OCI-LY7 (cell line): ENCODE measurements at places on chromosomes 1 and 21. TPM values are rescaled to one million over a fixed set of nuclear protein-coding genes. Genes with fewer than 3 reads are reported as not detected.
A peak's percentile ranks its signal among the peaks of the same experiment; 100 is the strongest.

KIF26B gene
- total RNA-seq: not detected in 2 replicates

MIS18A gene
- 48.5 and 53.0 TPM in 2 replicates for total RNA-seq

TEDDM1 gene
- total RNA-seq: not detected in 2 replicates

GJB5 gene
- total RNA-seq: not detected in 2 replicates

NBPF3 gene
- 0.89 and 1.0 TPM in 2 replicates for total RNA-seq

LDLRAD1 gene
- total RNA-seq: not detected in 2 replicates

- DNase-seq: no peak
Observed at GRCh38 chr1:56972976-56973375, 7.2 kb upstream of the C8B start.

DNA sequence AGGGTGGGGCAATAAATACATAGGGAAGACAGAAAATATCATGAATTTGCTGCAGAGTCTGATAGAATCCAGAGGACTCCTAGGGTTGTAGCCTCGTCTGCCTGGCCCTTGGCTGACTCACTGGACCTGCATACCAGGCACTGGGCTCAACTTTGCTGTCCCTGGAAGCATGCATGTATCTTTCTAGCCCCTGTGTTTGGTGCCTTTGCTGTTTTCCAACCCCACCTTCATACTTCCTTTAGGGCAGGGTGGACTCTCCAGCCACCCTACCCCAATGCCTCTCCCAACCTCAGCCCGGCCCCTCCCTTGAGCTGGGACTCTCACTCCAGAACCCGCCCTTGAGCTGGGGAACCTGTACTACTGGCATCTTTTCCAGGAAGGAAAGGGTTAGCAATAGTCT lies 1.2 kb downstream of the RAB25 start:
- no peak for DNase-seq

DNA sequence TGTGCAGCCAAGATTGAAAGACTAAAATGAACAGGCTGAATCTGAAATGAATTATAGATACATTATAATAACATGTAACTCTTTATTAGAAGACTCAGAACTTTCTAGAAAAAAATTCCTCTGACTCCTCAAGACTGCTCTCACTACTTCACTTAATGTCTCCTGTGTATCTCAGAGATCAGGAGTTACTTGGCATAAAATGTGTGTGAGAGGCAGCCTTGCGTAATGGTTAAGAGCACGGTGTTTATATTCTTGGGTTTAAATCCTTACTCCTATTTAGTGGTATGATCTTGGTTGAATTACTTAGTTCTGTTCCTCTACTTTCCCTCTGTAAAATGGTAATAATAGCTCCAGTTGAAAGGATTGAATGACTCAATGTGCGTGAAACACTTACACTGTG lies 634.9 kb downstream of the LTN1 start:
- no peak for DNase-seq

DNA sequence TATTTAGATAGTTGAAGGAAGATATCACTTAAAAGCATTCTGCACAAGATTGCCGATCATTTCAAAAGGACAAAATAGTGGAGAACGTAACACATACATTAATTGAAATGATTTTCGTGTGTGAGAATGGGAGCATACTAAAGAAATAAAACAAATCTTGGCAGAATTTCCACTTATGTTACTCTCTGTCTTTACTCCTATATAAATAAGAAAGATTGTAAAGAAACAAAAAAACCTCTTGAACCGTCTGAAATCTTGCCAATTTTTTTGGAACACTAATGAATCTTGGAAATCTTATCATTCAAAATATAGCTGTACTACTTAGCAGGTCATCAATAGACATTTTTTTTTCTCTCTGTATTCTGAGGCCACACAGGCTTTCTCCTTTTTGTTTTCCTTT lies 528.8 kb upstream of the NCAM2 start:
- no peak for DNase-seq

DNA sequence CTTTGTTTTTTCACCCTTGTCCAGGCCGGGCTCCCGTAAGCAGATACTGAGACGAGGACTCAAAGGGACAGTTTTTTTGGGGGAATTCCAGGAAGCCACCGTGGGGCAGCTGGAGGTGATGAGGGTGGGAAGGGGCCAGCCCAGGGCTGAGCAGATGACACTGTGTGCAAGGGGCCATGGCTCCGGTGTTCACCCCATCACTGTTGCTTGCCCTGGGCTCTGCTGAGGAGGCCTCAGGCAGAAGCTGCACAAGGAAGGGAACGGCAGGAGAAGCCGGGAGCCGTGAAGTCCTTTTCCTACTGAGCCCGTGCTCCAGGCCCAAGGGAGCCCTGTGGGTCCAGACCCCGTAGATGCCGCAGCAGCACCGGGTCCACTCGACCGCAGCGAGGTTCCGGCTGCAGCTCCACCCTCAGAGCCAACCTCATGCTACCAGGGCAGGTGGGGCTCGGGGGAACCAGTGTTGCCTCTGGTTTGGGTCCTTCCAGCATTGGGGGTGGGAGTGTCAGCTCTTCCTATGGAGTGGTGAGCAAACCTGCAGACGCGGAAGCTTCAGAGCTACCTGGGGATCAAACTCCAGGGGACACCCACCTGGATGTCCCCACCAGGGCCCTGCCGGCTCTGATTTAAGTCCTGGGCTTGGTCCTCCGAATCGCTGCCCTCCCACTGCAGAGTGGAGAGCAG lies 4.3 kb upstream of the CALML6 start:
- no peak for DNase-seq

- no peak for DNase-seq
Observed at GRCh38 chr1:92945748-92946270, 15.5 kb downstream of the DIPK1A start.

DNA sequence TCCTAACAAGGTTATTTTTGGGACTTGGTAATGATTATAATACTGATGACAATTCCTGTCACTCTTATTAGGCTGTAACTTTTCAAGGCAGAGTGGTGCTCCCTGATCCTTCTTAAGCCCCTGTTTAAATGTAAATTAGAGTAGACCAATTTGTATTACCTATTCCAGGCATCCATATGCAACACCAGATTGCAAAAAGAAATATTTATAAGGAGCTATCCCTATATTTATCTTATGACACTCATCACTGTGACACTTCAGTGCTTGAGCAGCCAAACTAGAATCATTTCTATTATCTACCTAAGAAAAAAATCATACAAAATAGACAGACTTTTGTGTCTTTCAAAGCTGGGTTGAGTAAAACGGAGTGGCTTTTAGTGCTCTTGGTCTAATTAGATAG lies 462.7 kb downstream of the ADGRL2 start:
- no peak for DNase-seq

DNA sequence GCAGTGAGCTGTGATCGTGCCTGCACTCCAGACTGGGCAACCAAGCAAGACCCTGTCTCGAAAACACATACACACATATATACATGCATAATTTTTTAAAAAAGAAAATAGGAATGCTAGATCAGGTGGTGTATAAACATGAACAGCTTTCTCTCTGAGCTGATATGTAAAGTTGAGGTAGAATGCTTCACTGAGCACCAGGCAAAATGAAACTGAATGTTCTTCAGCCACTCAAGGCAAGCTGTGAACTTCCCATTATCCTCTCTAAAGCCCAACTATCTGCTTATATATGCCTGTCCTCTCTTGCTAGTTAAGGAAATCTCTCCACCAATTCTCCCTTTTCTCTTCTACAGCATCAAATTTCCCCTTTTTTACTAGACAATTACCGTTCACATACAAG lies 93.0 kb downstream of the NUF2 start:
- DNase-seq: peak; percentile 11

DNA sequence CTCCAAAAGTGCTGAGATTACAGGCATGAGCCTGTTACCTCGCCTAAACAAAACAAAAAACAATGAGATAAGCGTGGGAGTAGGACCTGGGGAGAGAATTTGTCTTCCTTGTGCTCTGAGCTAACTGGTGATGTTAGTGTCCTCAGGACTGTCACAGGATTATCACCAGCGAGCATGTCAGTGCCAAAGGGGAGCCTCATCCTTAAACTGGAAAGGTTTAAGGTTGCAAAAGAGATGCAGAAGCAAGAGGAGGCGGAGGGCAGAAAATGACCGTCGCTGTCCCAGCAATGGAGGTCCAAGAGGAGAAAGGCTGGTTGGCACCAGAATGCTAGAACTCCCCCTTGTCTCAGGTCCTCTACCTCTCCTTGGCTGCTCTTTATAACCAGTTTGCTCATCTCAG lies 3.9 kb downstream of the SYPL2 start:
- no peak for DNase-seq

GRCh38 chr1:68808351-68808750 lies 311.5 kb upstream of the DEPDC1 start:
- no peak for DNase-seq

DNA sequence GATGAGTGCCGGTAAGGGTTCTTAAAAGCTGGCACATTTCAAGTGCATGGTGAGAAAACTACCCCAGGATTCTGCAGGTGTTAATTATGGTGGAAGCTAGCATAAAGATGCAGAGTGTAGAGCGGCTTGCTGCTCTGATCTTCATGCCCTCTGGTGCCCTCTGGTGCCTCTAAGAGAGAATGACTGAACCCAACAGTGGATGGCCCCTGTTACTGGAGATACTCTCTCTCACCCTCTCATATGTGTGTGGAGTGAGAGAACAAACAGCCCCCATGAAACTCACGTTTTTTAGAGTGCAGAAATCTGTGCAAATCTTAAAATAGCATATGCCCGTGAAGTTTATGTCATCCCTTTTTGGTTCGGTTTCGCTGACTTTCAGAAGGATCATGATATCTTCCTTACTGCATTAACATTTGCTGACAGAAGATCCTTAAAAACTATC lies 90.0 kb downstream of the GRIK1 start:
- DNase-seq: peak; percentile 70

GRCh38 chr1:78255383-78255782 lies 209.6 kb downstream of the GIPC2 start:
- no peak for DNase-seq

DNA sequence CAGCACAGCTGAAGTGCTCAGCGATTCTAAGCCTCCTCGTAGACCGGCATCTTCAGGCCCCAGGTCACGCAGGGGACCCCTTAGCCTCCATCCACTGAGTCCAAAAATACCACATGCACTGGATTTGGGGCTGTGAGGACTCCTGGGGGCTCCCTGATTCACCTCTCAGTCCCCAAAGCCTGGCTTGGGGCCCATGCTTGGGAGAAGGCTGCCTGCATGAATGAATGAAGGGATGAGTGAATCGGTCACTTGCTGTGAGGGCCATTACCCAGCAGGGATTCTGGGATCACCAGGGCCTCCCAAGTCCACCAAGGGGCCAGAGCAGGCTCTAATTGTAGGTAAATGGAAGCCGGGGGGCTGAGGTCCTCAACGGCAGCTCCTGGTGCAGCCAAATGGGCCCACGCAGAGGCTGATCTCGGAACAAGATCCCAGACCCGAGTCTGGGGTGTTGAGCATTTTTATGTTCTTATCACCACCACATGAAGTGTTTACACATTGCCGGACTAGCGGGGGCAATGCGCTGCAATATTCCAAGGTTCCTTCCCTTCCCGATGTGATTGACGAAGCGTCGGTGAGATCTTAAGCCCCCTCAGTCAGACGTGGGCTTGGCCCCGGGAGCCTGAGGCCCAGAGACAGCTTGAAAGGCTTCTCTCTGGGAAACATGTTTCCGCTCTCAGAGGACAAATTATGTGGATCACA lies 13.6 kb upstream of the ARHGEF16 start:
- no peak for DNase-seq

GRCh38 chr21:19507682-19508260 lies 1104.2 kb upstream of the TMPRSS15 start:
- DNase-seq: peak; percentile 3

GRCh38 chr21:41142051-41142795 lies 25.7 kb upstream of the BACE2 start:
- no peak for DNase-seq

GRCh38 chr1:228400237-228400651 lies 6.4 kb downstream of the TRIM11 start:
- DNase-seq: no peak

DNA sequence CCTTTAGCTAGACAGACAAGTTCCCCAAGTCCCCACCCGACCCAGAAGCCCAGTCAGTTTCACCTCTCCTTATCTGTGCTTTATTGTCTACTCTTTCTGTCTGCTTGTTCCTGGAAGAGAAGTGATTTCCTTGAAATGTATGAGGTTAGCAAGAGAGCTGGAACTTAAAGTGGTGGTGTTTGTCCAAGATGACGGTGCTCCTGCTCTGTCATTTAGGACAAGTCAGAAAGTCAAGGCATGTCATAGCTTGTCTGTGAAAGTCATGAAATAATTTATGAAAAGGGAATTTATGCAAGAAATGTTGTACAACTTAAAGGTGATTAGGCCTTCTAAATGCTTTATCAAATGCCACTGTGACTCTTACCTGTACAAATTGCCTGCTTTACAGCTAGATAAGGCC lies 178.1 kb downstream of the PLA2G4A start:
- no peak for DNase-seq

- DNase-seq: peak; percentile 44
Observed at GRCh38 chr1:209202830-209203532, 380.5 kb upstream of the CAMK1G start.
